ENCODE measurements at places on chromosomes 12 and 14. TPM values are rescaled to one million over a fixed set of nuclear protein-coding genes. Genes with fewer than 3 reads are reported as not detected.

Gene IKZF4
- total RNA-seq: 13.9 TPM

- no peak for DNase-seq
These were observed 14.4 kb downstream of the PCNX1 start for GRCh38 chr14:70921669-70922068.

DNA sequence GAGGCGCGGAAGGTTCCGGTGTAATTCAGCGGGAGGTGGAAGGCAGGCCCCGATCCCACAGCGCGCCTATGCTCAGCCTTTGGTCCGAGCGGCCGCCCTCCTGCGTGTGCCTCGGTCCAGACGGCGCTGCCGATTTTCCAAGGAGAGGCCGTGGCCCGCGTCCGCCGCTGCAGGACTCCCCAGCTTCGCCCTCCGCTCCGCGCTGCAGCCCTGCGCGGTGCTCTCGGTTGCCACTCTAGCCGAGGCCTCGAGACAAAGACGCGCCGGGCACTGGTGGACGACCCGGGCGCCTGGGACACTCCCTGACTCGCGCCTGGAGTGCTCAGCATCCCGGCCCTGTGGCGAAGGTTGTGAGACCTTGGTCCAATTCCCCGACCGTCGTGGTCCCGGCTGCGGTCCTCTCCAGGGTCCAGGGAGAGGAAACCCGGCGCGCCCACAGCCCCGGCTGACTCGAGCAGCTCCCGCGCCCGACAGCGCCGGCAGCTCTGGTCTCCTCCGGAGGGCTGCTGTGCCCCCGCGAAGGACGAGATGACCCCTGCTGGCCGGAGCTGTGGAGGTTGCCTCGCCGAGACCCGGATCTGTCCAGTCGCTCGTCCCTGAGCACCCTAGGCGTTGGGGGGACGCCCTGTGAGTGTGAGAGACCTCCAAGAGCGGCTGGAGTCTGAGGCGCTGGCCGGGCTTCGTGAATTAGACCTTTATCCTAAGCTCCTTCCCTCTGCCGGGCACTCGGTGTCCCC lies 6.5 kb downstream of the HOXC12 start:
- peak; percentile 79 for DNase-seq

- DNase-seq: peak; percentile 82
These were observed 4.6 kb upstream of the KLRC1 start for GRCh38 chr12:10457760-10458159.

DNA sequence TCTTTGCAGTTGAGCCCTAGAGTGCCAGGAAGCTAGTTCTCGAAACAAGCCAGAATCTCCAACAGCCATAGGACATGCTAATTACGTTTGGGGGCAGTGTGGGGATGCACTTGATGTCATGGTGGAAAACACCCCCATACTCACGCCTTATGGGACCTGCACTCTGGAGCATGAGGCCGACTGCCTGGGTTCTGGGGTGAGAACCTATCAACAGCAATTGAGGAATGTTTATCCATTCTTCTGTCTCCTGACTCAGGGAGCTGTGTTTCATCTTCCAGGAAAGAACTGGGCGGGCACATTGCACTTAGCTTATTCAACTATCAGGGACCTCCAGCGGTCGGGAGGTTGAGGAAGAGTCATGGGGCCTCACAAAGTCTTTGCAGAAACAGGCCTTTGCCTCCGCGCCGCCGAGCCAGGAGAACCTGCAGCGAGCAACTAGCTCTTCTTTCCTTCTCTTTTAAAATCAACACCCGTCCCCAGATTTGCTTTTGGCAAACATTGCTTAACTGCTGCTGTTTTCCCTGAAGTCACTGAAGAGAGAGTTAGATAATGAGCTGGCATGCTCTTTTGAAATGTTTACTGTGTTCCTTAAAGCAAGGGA lies 226.1 kb upstream of the DIO3 start:
- no peak for DNase-seq

DNA sequence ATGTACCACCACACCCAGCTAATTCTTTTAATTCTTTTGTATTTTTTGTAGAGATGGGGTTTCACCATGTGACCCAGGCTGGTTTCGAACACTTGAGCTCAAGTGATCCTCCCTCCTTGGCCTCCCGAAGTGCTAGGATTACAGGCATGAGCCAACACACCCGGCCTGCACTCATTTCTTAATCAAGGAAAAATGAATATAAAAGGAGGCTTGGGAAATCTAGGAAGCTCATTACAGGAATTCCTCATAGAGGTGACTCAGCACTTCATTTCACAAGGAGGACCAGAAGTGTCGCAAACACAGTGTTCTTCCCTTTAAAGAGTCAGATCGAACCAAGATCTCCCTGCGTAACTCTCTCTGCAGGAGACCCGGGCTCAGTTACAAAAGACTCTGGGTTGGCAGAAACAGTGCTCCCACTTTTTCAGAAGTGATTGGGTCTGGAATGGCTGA lies 30.3 kb downstream of the NFKBIA start:
- no peak for DNase-seq

- DNase-seq: no peak
These were observed 6.3 kb downstream of the ASCL1 start for GRCh38 chr12:102963796-102964195.

DNA sequence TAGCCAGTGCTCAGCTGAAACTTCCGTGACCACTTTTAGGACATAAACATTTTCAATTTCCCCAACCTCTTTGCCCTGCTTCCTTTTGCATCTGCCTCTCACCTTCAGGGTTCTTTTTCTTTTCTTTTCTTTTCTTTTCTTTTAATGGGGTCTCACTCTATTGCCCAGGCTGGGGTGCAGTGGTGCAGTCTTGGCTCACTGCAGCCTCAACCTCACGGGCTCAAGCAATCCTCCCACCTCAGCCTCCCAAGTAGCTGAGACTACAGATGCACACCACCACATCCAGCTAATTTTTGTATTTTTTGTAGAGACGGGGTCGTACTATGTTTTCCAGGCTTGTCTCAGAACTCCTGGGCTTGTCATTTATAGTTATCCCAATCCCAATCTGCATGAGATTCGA lies 4.7 kb upstream of the LRP10 start:
- no peak for DNase-seq

DNA sequence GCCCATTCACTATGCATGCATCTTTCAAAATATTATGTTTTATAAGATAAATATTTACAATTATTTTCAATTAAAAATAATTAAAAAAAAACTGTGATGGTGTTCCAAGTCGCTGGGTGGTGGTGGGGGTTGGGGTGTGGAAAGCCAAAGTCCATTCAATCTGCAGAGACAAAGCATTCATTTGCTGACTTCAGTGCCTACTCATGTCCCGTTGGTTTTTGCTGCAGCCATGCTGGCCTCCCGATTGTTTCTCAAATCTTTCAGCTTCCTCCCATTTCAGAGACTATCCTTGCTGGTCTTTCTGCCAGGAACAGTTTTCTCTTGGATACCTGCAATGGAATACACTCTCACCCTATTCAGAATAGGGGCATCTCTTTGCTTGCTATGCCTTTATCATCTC lies 331.5 kb upstream of the NOVA1 start:
- DNase-seq: no peak

DNA sequence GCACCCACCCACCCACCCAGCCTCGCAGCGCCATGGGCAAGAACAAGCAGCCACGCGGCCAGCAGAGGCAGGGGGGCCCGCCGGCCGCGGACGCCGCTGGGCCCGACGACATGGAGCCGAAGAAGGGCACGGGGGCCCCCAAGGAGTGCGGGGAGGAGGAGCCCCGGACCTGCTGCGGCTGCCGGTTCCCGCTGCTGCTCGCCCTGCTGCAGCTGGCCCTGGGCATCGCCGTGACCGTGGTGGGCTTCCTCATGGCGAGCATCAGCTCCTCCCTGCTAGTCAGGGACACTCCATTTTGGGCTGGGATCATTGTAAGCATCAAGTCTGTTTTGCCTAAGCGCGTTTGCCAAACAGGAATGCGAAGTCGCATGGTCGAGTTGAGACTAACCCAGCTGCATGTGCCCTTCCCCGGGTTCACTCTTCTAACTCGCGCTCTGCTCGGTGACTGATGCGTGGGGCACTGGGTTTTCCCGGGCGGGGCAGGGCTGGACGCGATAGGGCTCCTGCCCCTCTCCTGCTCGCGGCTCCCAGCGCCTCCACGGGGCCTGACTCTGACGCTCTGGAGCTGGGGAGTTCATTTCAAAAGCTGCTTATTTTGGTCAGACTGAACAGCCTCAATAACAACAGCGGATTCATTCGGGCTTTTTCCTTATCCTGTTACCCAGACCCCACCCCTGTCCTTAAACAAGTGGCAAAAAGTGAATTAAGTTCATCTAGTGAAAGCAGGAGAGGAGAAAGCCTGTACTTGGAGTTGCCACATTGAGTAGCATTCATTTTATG lies 458 bp downstream of the SSPN start:
- peak; percentile 61 for DNase-seq

DNA sequence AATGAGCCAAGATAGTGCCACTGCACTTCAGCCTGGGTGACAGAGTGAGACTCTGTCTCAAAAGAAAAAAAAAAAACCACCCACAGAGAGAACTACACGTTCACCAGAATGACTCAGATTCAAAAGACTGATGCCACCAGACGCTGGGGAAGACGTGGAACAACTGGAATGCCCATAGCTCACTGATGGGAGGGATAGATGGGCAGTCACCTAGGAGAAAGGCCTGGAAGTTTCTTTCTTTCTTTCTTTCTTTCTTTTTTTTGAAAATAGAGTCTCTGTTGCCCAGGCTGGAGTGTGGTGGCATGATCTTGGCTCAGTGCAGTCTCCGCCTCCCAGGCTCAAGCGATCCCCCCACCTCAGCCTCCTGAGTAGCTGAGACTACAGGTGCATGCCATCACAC lies 10.0 kb upstream of the KLC1 start:
- no peak for DNase-seq

DNA sequence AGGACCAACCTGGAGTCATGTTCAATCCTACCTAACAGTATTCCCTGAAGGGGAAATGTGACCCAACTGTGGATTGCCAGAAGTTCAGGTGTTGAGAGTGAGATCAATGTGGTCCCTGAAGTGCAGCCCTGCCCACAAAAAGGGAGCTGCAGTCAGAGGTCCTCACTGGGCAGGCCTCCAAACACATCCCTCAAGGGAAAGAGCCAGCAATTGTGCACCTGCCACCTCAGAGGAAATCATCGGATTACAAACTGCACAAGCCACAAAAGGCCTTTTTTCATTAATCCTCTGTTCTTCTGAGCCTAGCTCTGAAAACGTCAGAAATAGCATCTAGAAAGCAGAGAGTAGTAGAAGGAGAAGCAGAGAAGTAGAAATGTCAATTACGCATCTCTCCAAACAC lies 10.8 kb upstream of the MDM1 start:
- no peak for DNase-seq

- DNase-seq: no peak
These were observed 72.0 kb downstream of the LLPH start for GRCh38 chr12:66058554-66058953.

Gene TAS2R9
- total RNA-seq: not detected

Gene GLIPR1L1
- 1.9 TPM for total RNA-seq

DNA sequence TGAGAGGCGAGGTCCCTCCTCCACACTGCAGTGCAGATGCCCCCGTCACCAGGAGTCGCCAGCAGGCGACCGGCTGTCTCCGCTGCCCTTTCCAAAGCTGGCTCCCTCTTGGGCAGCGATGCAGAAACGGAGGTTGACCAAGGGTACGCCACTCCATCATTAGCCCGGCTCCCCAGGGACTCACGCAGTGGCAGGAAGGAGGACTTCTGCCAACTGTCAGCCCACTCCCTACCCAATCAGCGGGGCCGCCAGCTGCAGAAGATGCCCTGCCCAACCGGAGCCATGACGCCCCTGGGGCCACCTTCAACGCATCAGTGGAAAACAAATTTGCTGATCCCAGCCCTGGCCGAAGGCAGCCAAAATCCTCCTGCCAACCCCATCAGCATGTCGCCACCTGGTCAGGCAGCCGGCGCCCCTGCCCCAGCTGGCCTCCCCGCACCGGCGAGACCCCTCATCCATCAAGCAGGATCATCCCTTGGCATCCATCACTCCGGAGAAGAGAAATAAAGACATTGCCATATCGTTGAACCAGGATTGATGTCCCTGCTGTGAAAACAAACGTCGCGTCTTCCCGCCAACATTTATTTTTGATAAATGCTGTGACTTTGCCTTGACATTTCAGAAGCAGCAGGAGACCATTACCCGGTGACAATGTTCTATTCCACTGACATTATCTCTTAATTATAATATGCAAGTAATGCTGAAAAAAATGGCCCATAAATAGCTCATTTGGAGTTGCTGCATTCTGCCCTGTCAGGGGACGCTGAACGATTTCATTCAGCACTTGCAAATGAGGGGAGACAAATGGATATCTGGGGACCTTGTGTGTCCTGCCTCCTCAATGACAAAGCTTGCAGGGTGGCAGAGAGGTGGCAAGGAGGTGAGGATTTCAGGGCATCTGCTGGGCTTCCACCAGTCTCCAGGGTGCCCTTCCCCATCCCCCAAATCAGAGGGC lies 105.1 kb downstream of the SCARB1 start:
- no peak for DNase-seq

- DNase-seq: peak; percentile 46
These were observed 108.4 kb downstream of the ESRRB start for GRCh38 chr14:76484355-76484754.

GRCh38 chr14:59349258-59349701 lies 115.9 kb downstream of the GPR135 start:
- DNase-seq: no peak

DNA sequence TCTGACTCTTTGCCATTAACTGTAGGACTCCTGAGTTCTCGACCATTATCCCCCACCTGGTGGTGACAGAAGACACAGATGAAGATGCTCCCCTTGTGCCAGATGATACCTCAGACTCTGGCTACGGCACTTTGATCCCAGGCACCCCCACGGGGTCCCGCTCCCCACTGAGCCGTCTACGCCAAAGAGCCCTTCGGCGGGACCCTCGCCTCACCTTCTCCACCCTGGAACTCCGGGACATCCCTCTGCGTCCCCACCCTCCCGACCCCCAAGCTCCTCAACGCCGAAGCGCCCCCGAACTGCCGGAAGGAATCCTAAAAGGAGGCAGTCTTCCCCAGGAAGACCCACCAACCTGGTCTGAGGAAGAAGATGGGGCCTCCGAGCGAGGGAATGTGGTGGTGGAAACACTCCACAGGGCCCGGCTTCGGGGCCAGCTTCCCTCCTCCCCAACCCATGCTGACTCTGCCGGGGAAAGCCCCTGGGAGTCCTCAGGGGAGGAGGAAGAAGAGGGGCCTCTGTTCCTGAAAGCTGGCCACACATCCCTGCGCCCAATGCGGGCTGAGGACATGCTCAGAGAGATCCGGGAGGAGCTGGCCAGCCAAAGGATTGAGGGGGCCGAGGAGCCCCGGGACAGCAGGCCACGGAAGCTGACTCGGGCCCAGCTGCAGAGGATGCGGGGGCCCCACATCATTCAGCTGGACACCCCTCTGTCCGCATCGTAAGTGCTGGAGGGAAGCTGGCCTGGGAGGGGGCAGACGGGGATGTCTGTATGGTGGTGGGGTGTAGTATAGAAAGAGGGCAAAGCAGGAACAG lies 14.4 kb downstream of the TNFRSF1A start:
- no peak for DNase-seq

DNA sequence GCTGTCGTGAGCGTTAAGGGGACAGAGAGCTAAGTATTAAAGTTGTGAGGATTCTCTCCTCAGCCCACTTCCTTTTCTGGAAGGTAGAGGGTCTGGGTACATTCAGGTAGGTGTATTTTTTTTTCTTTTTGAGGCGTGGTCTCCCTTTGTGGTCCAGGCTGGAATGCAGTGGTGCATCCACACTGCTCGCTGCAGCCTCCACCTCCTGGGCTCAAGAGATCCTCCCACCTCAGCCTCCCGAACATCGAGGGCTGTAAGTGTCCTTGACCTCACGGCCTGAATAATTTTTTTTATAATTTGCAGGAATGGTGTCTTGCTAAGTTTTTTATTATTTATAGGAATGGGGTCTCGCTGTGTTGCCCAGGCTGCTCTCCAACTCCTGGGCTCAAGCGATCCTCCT lies 1.4 kb downstream of the PUS1 start:
- no peak for DNase-seq

GRCh38 chr12:130984183-130985058 lies 30.7 kb downstream of the ADGRD1 start:
- no peak for DNase-seq
